ENCODE measurements at places on chromosomes 3 and 15. TPM values are rescaled to one million over a fixed set of nuclear protein-coding genes. Genes with fewer than 3 reads are reported as not detected.

GRCh38 chr3:137687181-137687879 lies 76.8 kb upstream of the SOX14 start:
- no peaks in the 10 kb centered on the region for H3K27me3 ChIP-seq
- no peak overlapping the region for H3K4me3 ChIP-seq
- no peaks in the 10 kb centered on the region for H3K36me3 ChIP-seq
- DNase-seq: no peak
- H3K4me1 ChIP-seq: no peaks in the 10 kb centered on the region

C3orf20 gene
- total RNA-seq: not detected

PLSCR1 gene
- 64.0 TPM for total RNA-seq

LSAMP gene
- total RNA-seq: not detected

DNA sequence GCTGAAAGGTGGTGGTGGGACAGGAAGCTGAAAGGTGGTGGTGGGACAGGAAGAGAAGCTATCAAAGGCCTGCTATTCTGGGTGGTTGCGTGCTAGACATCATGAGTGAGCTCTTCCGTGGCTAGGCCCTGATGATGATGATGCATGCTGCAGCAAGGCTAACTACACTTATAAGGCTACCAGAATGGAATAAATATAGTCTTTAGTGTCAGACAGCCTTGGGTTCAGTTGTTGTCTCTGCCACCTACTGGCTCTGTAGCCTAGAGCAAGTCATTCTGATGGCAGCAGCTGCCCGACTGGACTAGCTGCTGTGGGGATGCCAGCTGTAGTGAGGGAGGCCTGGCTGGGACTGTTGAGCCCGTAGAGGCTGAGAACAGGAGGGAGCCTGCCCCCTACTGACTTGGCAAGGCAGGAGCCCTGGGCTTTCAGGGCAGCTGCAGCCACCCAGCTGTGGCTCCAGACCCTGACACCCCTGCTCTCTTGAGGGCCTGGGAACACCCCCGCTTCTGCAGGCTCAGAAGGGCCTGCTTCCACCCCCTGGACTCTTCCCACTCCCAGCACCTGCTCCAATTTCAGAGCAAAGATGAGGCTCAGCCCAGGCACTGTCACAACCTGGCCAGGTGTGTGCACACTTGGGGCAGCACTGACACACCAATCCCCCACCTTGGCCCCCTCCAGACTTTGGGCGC lies 21.4 kb upstream of the ZBED2 start:
- DNase-seq: peak; percentile 55
- no peak overlapping the region for H3K27ac ChIP-seq

GRCh38 chr3:189304465-189305351 lies 132.9 kb downstream of the TPRG1 start:
- peaks cover 8% of the 10 kb centered on the region for H3K36me3 ChIP-seq
- H3K4me1 ChIP-seq: peaks cover 44% of the 10 kb centered on the region
- H3K27me3 ChIP-seq: no peaks in the 10 kb centered on the region
- peak; percentile 93 for DNase-seq
- peak overlapping the region; percentile 85 for H3K27ac ChIP-seq

- no peaks in the 10 kb centered on the region for H3K27me3 ChIP-seq
- no peak overlapping the region for H3K4me3 ChIP-seq
- no peaks in the 10 kb centered on the region for H3K4me1 ChIP-seq
- no peak overlapping the region for H3K27ac ChIP-seq
Measured at GRCh38 chr3:96776818-96777217, 37.6 kb upstream of the EPHA6 start.

GRCh38 chr3:55675478-55675877 lies 188.4 kb upstream of the WNT5A start:
- no peak for DNase-seq
- no peaks in the 10 kb centered on the region for H3K36me3 ChIP-seq
- H3K4me1 ChIP-seq: peaks cover 8% of the 10 kb centered on the region

All from PC-9 (cell line).